ENCODE measurements at places on chromosomes 7 and 10.

DNA sequence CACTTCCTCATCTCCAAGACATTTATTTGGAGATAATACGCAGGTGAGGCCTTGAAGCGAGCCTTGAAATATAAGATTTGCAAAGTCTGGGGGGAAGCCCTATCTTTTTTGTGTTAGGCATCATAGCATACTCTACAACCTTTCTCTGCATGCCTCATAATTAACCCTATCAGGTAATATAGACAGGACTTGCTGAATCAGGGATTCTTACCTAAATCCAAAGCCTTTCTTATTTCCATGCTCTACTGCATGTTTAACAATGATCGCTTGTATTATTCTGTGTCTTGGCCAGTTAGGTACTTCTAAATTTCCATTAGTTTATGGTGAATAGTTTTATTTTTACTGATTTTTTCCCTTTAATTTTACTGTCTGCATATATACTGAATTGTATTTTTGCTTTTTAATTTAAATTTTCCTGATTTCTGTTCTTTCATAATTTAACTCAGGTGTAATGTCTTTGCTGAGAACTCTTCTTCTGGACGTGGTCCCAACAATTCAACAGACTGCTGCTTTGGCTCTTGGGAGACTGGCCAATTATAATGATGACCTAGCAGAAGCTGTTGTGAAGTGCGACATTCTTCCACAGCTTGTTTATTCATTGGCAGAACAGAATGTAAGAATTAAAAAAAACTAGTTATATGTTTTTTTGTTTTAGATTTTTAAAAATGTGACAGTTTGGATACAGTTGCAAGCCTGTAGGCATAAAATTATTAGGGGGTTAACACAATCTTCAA, 19.3 kb downstream of the SPAG6 start:
- no peak for DNase-seq

- no peak for DNase-seq
Measured at GRCh38 chr7:128781851-128782250, 6.3 kb upstream of the OPN1SW start.

DNA sequence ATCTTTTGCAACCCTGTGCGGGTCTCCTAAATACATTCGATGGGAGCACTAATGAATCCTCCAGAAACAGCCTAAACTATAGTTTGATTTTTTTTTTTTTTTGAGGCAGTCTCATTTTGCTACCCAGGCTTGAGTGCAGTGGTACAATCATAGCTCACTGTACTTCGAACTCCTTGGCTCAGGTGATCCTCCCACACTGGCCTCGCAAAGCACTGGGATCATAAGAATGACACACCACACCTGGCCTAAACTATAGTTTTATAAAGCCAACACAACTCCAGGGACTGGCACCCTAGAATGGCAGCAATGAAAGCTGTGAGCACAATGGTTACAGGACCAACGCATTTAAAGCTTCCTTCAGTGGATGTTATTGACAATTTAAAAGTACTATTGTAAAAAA, 14.5 kb upstream of the JMJD1C start:
- no peak for DNase-seq

DNA sequence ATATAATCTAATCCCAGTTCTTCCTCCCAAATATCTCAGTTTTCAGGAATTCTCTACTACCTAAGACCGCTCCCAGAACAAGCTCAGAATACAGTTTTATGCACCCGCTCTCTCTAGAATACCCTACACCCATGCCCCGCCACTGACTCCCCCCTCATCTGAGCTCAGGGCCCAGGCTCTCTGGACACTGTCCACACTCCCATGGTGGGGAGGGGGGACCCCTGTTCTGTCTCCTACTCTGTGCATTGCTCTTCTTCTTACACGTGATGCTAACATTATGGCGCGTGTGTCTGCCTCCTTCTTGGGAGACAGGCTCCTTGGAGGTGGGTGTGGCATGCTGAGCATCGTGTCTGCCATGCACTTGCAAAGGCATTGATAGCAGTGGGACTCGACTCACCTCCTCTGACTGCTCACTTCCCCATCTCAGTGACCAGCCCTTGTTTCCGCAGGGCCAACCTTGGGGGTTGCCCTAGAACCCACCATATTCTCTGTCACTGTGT, 127.9 kb downstream of the TCERG1L start:
- no peak for DNase-seq

DNA sequence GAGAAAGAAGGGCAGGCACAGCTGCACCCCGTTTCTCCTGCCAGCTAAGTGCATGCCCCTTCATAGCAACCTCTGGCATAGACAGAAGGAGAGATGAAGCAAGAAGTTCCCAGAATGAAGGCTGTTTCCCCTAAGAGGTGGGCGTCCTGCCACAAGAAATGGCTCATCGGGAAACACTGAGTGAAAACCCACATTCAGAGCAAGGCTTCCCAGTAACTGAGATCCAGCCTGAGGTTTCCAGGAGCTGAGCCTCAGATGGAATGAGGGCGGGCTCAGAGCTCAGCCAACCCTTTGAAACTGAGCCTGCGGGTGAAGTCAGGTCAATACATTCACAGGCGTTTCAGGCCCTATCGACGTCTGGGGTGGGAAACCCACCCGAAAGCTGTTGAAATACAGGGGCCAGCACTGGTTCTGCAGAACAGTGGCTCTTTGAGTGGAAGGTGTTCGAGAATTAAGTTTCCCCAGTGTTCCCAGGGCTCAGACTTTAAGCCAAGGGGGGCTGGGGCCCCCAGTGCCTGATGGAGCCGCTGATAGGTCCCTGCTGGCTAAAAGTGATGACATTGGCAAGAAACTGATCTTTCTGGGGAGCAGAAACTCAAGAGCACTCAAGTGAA, 510.2 kb downstream of the RPS24 start:
- no peak for DNase-seq

- no peak for DNase-seq
Measured at GRCh38 chr10:1120306-1120705, 64.1 kb downstream of the WDR37 start.

GRCh38 chr7:100604976-100605911, 3.1 kb downstream of the PCOLCE start:
- no peak for DNase-seq

DNA sequence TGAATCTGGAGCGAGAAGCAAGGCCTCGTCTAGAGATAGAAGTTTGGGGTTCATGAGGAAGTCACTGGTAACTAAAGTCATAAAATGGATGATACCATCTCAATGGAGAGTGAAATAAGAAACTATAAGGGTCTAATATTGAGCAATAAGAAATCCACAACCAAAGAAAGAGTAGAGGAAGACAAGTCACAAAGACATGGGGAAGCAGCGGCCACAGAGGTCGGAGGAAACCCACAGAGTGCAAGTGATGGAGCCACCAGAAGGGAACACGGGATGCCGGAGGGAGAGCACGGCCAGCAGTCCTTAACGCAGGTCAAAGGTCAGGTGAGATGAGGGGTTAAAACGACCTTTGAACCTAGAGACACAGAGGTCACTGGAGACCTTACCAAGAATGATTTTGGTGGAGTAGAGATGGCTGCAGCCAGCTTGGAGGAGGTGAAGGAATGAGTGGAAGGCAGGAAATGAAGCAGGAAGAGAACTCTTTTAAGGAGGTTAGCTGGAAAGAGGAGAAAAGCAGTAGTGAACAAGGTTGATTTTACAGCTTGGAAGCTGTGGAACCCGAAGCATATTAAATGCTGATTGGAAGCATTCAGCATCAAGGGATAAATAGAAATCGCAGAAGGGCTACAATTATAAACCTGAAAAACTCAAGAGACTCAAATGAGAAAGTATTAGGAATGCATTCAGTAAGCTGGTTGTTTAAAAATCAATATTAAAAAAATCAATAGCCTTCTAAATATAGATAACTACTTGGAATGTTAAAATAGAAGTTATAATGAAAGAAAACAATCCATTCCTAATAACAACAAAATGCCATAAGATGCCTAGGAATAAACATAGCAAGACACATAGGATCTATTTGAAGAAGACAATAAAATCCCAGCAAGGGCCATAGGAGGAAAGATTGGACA, 93.7 kb downstream of the SVOPL start:
- DNase-seq, result no peak

DNA sequence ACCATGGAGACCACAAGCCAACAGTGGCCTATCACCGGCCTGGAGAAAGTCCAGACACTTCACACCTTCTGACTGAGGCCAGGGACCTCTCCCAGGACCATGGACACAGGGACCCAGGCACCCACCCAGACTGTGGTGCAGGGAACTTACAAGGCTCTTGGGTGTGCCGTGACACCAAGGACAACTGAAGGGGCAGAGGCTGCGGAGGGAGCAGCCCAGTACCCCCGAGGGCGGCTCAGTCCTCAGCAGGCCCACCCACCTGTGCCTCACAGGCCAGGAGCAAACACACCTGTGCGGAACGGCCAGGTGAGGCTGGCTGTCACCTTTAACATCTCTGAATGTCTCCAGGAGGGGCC, 182.3 kb downstream of the MAD1L1 start:
- no peak for DNase-seq

GRCh38 chr7:114048386-114049235, 129.8 kb upstream of the PPP1R3A start:
- no peak for DNase-seq

GRCh38 chr10:2619472-2619871, 447.9 kb upstream of the PFKP start:
- no peak for DNase-seq

DNA sequence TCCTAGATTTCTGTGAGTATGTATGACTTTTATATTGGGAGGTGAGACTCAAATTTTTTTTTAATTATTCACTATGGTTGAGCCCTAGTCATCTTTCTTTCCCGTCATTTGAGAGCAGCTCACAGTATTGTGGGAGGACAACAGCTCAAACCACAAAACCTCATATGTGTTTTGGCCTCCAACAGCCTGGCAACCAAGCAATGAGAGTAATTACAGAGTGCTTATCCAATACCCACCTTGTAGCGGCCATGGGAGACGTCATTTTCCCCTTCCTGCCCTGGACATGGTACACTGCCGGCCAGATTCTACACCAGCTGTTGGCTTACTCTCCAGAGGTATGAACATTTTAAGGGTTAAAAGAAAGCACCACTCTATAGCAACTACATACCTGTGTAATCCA, 49.1 kb downstream of the DOCK4 start:
- DNase-seq, result no peak

- DNase-seq, result no peak
Measured at GRCh38 chr10:118970770-118971169, 58.7 kb upstream of the NANOS1 start.

DNA sequence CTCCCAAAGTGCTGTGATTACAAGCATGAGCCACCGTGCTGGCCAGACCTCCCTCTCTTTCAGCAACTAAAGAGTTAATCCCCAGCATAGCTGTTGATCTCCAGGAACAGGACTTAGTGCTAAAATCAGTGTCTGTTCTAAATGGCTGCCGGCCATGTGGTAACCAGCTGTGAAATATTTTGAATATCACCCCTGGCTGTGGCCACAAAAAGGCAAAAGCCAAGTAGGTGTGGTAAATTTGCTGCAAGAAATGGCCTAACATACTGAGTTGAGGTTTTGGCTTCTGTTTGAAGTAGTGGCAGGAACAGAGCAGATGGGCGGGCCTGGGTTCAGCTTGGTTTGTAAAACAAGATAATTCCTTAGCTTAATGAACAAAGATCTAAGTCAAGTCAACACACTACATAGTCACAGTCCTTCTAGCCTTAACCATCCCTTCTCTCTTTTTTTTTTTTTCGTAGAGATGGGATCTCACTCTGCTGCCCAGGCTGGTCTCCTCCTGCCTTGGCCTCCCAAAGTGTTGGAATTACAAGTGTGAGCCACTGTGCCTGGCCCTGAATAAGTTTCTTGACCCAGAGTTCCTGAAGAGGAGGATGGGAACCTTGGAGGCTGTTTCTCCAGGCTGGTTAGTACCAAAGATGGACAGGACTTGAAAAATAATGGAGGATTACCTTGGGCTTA, 22.7 kb upstream of the AGFG2 start:
- peak; percentile 10 for DNase-seq
